ENCODE measurements at places on chromosomes 12 and 14.

DNA sequence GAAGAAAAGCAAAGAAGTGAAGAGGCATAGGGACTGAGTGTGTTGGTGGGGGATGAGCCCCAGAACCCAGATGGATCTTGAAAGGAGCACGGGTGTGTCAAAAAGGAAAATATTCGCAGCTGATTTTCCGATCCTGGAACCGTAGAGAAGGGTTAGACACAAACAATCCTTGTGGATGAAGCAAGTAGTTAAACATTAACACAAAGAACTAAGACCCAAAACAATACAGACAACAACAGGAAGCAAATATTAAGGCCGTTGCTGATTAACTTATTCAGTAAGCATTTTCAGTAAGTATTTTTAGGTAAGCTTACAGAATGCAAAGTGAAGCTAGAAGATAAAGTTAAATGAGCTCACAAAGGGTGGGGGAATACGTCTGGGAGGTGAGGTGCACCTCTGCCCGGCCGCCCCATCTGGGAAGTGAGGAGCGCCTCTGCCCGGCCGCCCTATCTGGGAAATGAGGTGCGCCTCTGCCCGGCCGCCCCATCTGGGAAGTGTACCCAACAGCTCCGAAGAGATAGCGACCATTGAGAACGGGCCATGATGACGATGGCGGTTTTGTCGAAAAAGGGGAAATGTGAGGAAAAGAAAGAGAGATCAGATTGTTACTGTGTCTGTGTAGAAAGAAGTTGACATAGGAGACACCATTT lies 62.8 kb upstream of the PRB2 start:
- no peak for DNase-seq

GRCh38 chr12:34598851-34599529 lies 576.7 kb downstream of the ALG10 start:
- no peak for DNase-seq

DNA sequence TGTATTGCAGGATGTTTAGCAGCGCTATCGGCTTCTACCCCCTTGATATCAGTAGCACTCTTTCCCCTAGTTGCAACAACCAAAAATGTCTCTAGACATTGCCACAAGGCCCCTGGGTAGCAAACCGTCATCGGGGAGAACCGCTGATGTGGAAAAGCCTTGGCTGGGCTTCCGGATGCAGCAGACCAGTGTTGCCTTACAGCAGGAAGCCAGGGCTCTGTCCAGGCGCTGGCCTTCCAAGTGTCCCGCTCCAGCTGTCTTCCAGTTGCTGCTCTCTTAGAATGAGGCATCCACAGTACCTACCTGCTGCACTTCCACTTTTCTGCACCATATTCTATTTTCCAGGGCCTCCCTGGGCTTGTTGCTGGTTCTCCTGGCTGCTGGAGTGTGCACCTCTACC lies 22.6 kb upstream of the SLC10A1 start:
- DNase-seq = no peak

- DNase-seq = no peak
Measured at GRCh38 chr14:30657050-30657449, 34.9 kb downstream of the SCFD1 start.

GRCh38 chr14:103488071-103488470 lies 34.6 kb downstream of the CKB start:
- DNase-seq = no peak

DNA sequence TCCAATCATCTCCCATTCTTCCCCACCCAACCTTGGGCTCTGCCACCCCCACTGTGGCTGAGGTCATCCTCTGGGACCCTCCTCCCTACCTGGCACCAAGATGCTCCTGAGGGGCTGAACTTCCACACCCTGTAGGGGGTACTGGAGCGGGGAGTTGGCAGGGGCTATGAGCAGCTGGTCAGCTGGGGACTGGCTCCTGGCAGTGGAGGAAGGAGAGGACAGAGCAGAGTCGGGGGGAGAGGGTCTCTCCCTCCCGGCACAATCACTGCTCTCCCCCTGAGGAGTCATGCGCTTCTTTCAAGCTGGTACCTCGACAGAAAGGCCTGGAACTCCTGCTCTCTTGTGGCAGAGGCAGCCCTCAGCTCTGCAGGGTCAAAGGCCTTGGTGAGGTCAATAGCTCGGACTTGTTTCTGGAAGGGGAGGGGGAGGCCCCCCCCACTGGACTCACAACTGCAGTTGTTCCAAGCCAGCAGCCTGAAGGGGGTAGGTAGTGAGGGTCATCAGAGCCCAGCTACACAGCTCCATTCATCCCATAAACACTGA lies 2.0 kb downstream of the B4GALNT1 start:
- no peak for DNase-seq

Data from iPS DF 6.9 (cell line).